HuH-7.5 (cell line): ENCODE measurements at places on chromosomes 4 and X.

GRCh38 chr4:109826719-109827118 lies 1.1 kb upstream of the RRH start:
- DNase-seq = no peak

GRCh38 chr4:113179996-113180395 lies 130.5 kb downstream of the ANK2 start:
- no peak for DNase-seq

- no peak for DNase-seq
These were observed 45.2 kb upstream of the BMP15 start for GRCh38 chrX:50865311-50865710.

DNA sequence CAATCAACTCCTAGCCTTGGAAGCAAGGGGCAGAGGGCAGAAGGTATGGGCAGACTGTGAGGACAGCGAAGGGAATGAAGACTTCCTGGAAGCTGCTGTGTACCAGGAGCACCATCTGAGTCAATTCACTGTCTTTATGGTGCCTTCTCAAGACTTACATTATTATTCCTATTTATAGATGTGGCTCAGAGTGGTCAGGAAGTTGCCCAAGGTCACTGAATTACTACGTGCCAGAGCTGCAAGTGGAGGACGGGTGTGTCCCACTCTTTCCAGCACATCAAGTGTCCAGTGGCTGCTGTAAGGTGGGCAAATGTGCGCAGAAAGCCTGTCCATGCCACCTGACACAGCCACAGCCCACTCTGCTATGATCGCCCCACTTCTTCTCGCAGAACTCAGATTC lies 32.0 kb downstream of the SMPX start:
- no peak for DNase-seq

DNA sequence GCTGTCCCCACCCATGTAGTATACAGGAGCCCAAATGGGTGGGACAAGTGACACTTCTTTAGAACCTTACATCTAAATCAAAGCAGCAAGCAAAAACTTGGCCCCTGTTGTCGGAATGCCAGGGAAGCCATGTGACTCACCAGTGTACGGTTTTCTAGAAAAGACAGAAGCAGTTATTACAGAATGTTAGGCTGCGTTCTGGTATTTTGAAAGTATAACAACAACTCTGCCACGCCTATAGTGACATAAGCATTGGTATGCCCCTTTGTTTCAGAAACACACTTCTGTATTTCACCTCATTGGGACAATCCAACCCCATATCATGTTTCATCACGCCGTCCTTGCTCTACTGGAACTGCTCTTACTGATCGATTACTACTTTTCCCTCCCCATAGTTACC lies 14.8 kb downstream of the PDHA1 start:
- no peak for DNase-seq

DNA sequence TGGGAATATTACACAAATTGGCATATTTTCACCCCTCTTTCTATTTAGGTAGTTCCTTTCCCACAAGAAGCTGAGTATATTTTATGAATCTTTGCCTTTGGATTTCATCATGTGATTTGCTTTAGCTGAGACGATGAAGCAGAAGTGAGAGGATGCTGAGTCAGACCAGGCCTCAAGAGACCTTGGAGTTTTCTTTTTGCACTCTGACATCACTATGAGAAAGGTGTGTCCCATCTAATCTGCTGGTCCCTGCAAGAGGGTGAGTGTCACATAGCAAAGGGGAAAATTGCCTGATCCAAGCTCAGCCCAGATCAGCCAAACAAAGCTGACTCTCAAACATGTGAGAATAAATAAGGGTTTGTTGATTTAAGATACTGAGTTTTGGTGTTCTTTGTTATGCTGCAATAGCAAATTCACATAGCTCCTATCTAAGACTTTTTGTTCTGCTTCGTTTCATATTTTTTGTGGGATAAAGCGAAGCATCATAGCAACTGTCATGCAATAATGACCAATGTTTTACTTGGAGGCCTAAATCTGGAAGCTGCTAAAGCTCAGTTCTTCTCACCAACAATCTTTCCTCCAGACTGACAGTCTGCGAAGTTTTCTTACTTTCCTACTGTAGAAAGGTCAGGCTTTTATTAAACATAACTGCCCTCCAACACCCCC lies 176.9 kb downstream of the PDHA2 start:
- DNase-seq = no peak

DNA sequence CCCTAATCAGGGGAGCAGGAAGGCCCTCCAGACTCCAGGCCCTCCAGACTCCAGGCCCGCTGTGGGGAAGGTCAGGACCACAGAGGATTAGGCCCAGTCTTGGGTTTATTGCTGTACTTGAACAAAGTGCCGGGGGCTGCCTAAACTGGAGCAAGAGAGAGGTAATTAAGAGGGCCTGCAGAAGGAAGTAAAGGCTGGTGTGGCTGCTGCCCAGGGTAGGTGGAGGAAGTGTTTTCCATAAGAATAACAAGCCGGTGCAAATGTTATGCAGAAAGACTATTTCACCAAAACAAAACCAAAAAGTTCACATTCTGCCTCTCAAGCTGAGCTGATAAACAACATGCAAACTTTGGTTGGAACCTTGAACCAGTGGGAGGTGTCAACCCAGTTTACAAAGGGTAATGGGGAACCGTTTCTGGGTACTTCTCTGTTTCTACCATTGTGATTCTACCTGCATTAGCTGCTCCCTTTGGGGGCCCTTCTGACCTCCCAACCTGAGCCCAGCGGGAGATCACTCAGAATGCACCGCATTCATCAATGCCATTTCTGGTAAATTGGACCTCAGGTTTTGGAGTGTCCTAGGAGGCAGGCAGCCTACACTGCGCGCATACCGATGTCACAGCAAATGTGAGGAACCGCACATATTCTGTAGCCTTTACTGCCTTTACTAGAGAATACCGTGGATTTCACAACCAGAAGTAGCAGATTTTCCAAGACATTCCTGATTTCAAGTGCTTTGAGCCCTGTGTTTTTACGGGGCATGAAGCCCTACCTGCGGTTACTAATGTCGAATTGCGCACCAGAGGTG lies 59.7 kb upstream of the BCOR start:
- no peak for DNase-seq
